ENCODE measurements at places on chromosomes 7 and 10. TPM values are rescaled to one million over a fixed set of nuclear protein-coding genes. Genes with fewer than 3 reads are reported as not detected.
A peak's percentile ranks its signal among the peaks of the same experiment; 100 is the strongest.

- no peak for ATAC-seq
Observed at GRCh38 chr10:58063861-58064480, 203.7 kb downstream of the IPMK start.

Gene PIK3AP1
- total RNA-seq = 1.0 TPM

- ATAC-seq = no peak
Observed at GRCh38 chr10:120111628-120112027, 219.1 kb downstream of the SEC23IP start.

- ATAC-seq = no peak
Observed at GRCh38 chr10:287026-287709, 151.9 kb downstream of the ZMYND11 start.

Gene C10orf143
- total RNA-seq = 3.3 TPM

DNA sequence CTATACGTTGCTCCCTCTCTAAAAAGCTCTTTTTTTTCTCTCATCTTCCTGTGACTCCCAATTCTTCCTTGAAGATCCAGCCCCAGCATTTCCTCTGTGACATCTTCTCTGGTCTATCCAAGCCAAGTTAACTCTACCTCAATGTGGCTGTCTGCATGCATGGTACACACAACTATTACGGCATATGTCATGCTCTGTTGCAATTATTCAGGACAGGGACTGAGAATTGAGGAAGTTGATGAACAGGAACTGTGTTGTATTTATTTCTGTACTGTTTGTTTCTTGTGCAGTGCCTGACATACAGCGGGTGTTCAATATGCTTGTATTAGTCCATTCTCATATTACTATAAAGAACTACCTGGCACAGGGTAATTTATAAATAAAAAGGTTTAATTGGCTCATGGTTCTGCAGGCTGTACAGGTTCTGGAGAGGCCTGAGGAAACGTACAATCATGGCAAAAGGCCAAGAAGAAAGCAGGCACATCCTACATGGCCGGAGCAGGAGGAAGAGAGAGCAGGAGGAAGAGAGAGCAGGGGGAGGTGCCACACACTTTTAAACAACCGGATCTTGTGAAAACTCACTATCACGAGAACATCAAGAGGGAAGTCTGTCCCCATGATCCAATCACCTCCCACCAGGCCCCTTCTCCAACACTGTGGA is 6.3 kb downstream of the TRPV5 start:
- peak; percentile 65 for ATAC-seq

Gene PRTFDC1
- 2.1 TPM for total RNA-seq

DNA sequence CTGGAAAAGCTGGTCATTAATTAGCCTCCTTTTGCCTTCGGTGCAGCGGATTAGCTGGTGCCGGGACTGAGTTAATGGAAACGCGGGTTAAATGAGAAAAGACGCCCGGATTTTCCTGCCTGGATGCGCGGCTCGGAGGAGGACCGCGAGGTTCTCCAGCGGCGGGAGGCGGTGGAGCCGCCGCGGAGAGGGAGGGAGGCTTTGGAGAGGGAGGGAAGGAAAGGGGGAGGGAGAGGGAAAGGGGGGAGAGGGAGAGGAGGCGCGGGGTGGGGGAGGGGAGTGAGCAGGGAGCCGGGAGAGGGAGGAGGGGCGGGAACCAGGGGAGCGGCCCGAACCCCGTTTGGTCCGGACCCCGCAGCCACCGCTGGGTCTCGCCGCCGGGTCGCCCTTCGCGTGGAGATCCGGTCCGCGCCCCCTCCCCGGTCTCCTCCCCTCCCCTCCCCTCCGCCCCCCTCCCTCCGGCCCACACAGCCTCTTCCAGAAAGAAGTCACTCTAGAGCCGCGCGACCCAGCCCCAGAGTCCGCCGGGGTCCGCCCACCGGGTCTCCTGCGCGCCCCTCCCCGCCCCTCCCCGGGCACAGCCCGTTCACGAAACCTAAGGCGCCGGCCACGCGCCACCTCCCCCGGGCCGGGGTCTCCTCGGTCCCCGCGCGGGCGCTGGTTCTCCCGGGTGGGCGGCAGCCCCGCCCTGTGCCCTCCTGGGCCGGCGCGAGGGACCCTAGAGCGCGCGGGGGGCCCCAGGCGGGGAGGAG is 347.5 kb downstream of the DNAJB6 start:
- no peak for ATAC-seq

- no peak for ATAC-seq
Observed at GRCh38 chr7:40151504-40151903, 16.7 kb downstream of the SUGCT start.

Data from esophagus mucosa (tissue), 1 donor.